ENCODE measurements at places on chromosomes 1 and 21.

DNA sequence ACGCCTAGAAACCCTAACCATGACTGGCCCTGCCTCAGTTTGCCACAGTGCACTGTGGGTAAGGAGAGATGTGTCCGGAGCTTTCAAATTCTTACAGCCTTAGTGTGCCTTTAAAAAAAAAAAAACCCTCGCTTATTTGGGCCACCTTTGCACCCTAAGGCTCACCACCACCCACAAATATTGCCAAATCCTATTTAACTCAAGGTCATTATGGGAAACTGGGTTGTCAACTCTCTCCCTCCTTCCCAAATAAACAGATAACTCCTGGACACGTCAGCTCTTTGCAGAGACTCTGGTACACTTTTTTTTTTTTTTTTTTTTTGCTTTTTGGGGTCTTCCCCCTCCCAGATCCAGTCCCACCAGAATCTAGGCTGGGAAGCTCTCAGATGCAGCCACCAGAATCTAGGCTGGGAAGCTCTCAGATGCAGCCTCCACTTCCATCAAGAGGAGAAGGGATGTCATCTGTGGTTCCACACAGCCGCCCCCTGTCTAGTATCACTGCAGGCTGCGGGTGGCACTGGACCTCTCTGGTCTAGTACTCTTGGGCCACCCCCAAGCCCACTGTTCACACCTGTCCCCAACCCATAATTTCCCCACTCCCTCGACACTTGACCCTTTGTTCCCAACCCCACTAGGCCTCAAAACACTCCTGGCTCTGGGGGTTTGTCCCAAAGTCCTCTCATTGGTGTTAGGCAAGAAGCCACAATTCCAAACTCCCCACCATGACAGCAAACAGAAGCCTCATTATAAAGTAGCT is 3.4 kb downstream of the DHRS3 start:
- DNase-seq = no peak

DNA sequence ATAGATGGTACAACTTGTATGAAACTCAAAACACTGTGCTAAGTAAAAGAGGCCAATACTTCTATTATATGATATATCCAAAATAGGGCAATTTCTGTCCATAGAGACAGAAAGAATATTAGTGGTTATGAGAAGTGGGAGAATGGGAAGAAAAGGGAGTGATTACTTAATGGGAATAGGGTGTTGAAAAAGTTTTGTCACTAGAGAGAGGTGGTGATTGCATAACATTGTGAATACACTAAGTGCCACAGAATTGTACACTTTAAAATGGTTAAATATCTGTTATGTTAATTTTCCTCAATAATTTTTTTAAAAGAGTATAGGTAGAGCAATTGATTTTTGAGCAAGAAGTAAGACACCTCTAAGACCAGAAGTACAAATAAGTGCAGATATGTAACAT is 29.7 kb downstream of the GNAT2 start:
- DNase-seq = no peak

- DNase-seq = no peak
These were observed 233.1 kb upstream of the USP24 start for GRCh38 chr1:55448261-55448660.

GRCh38 chr1:29062157-29062942 is 61.4 kb downstream of the TMEM200B start:
- DNase-seq = no peak

DNA sequence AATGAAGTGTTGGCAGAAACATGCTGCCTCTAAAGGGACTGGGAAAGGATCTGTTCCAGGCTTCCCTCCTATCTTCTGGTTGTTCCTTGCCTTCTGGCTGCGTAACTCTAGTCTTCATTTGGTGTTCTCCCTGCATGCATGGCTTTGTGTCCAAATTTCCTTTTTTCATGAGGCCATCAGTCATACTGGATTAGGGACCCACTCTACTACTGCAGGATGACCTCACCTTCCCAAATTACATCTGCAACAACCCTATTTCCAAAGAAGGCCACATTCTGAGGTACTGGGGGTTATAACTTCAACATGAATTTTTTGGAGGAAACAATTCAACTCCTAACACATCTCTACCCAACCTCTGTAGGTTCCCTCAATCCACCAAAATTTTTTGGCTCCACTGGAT is 26.3 kb downstream of the MR1 start:
- no peak for DNase-seq

DNA sequence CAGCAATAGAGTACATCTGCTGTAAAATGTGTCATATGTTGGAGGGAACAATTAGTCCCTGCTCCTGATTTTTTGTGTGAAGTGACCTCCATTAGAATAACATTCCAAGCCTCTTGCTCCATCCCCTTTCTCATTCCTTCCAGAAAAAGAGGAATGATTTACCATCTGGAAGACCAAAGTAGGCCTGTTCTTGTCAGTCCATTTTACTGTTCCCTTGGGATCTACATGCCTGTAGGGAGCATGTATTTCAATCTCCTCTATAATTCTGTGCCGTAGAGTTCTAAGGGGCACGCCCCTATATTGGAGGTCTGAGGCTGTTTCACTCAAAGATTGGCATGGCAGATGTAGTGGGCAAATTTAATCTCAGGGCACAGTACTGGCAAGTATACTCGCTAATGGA is 48.8 kb upstream of the MAN1A2 start:
- no peak for DNase-seq

DNA sequence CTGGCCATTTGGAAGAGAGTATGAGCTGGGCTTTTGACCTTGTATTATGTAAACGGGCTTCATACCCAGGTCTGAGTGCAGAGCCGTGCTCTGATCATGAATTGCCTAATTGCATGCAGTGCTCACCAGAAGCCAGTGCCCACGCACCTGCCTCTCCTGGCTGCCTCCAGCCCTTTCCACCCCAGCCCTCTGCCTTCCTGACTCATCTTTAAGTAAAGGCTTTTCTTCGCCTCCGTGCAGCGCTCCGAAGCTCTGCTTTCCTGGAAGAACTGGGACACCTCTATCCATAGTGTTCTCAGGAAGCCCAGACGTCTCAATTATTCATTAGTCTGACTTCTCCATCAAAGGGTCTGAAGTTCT is 413.7 kb downstream of the PTPRU start:
- no peak for DNase-seq

DNA sequence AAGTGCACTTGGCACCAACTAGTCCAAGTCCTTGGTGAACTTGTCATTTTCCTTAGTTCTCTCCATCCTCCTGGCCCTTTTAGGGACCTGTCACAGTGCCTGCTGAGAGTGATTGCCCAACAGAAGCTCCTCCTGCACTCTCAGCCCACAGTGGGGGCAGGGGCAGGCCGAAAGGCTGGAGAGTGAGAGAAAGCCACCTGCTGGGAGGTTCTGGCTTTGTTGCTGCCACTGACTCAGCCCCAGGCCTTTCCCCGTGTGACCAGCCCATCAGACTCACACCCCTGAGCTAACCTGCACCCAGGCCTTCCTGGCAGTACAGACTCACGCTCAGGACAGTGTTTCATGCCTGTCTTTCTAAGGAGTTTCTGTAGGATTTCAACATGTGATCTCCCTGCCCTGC is 17.1 kb upstream of the PROK1 start:
- DNase-seq = no peak

DNA sequence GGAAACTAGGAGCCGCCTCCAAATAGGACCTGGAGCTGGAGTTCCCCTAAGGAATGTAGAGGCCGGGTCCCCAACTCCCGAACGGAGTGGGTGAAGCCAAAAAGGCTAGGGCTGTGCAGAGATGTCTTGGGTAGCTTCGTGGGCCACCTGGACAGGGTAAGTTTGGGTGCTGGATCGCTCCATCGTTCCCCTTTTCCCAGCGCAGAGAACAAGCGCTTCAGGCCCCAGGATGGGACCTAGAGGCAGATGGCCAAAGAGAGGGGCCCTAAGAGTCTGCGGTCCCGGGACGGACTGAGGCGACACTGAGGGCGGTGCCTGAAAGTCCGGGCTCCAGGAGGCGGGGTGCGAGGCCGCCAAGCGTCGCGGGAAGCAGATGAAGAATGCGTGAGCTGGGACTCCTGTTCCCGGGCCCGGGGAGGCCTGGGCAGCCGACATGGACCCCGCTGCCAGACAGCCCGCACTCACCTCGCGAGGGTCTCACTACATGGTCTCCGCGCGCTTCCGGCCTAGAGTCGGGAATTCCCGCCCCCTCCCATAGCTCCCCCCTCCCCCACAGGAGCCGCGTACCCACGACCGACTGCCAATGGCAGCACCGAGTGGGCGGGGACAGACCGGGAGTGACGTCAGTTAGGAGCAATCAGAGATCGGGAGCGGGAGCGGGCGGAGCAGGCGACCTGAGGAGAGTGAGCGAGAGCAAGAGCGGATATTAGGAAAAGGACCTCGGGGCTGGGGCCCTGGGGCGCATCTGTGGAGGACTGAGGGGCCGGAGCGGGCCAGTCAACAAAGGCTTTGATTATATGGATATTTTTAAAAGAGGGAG is at the start of gene SLC39A1:
Gene SLC39A1 (minus strand): TSS at position 508 of the 820 bp plus-strand sequence. CDS start 822 bp downstream, outside the sequence.
- DNase-seq = peak; percentile 94

DNA sequence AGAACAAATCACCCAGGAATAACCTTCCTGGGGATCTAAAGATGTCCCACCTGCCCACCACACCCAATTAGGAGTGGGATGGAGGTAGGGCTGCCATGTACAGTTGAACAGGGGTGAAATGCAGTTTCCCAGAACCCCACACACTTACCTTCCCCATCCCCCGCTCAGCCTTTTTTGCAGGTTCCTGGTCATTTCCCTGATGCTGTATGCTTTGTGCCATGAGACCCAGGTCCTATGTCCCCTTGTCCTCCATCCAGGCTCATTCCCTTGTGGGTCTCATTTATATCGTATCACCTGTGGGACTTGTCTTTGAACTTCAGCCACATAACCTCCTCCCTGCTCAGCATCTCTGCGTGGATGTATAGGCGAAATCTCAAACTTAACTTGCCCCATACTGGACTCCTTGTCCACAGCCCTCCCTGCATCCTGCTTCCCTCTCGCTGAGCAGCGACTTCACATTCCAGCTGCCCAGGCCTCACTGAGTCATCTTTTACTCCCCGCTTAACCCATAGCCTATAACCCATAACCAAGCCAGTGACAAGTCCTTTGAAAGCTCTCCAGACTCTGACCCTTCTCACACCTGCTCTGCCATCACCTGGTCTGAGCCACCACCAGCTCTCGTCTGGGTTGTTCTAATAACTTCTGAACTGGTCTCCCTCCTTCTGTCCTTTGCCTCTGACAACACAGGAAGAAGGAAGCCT is 4.7 kb downstream of the LDLRAD2 start:
- DNase-seq = no peak

GRCh38 chr1:21293537-21294265 is 3.4 kb upstream of the ECE1 start:
- no peak for DNase-seq

DNA sequence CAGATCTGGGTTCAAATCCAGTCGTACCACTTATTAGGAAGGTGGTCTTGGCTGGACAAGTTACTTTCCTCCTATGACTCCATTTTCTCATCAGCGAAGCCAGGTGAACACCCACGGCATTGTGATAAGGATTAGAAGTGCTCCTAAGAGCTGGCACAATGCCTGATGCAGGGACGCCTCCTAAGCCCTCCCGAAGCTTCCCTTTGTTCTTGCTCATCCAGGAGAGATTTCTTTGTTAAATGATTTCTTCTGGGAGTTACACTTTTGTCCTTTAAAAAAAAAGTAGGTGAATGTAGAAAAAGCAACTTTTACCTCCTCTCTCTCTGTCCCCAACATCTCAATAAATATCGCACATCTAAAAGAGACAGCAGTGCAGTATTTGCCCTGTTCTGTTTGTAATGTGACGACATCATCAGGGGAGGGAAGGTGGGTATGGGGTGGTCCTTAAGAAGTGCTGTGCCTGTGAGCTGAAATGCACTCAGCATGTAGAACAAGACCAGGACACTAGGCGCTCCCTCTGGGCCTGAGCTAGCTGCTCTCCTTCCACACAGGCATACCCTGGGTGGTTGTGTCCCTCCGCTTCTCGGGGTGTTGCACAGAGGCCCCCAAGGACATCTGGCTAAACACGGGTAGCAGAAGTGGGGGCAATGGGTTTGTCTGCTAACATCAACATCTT is 43.9 kb downstream of the SUSD4 start:
- DNase-seq = no peak

GRCh38 chr1:41255978-41256377 is 13.9 kb upstream of the SCMH1 start:
- no peak for DNase-seq

- DNase-seq = no peak
These were observed 9.5 kb downstream of the STX6 start for GRCh38 chr1:181013144-181013543.

DNA sequence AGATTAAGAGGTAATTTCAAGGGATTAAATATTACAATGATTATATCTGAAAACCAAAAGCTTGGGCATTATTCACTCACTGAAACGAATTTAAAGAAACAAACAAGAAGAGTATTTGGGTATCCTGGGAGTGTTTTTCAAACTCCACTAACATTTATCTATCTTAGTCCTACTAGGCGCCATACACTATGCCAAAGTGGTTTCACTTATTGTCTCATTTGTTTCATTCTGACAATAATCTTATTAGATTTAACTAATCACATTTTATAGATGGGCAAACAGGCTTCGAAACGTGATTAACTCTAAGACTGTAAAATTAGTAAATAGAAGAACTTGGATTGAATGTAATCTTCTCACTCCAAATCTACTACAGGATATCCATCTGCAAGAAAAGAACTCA is 25.4 kb downstream of the ASH1L start:
- DNase-seq = no peak

DNA sequence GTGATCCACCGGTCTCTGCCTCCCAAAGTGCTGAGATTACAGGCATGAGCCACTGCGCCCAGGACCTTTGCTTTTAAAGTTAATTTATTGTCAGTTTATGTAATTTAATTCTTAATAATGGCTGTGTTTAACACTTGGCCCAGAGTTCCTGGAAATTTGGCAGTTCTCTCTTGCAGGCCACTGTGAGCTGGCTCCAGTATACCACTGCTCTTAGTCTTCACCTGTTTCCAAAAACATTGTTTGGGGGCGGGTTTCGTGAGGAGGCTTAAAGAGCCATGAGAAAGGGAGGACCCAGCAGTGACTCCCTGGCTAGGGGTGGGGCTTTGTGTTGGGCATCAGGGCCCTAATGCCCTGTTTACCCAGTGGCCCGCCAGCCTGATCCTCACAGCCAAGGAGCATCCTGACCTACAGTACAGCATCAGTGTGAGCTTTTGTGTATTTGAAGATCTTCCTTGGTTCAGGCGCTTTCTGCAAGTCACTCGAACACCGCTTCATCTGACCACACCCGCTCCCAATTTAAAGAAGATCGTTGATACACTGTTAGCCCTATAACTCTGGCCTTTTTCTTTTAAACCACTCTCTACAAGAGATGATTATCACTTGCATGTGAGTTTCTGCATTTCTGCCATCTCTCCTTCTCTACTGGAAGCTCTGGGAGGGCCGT is 12.0 kb upstream of the BGLAP start:
- no peak for DNase-seq

- DNase-seq = no peak
These were observed 80.0 kb downstream of the DMRTB1 start for GRCh38 chr1:53539226-53539625.

DNA sequence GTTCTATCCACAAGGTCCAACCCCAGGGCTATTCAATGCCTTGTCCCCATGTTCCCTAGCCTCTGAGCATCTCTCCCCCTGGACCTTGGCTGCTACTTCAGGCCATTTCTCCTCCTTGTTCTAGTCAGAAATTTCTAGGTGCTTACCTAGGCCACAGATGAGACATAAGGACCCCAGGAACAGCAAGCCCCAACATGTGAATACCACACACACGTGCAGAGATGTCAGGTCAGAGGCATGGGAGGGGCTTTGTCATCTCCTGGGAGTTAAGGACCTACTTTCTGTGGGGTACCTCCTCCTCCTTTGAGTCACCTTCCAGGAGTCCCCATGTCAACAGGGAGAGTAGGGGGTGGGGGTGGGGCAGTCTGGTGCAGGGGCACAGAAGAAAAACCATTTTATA is 7.1 kb upstream of the RGS16 start:
- no peak for DNase-seq

- no peak for DNase-seq
These were observed 24.4 kb downstream of the SZRD1 start for GRCh38 chr1:16391411-16391810.
